Naive thymus-derived CD4-positive, alpha-beta T cell (primary cell): ENCODE measurements at places on chromosomes 11 and 22.

- DNase-seq, result peak; percentile 55
Observed at GRCh38 chr22:38733329-38733723, 22.5 kb downstream of the SUN2 start.

DNA sequence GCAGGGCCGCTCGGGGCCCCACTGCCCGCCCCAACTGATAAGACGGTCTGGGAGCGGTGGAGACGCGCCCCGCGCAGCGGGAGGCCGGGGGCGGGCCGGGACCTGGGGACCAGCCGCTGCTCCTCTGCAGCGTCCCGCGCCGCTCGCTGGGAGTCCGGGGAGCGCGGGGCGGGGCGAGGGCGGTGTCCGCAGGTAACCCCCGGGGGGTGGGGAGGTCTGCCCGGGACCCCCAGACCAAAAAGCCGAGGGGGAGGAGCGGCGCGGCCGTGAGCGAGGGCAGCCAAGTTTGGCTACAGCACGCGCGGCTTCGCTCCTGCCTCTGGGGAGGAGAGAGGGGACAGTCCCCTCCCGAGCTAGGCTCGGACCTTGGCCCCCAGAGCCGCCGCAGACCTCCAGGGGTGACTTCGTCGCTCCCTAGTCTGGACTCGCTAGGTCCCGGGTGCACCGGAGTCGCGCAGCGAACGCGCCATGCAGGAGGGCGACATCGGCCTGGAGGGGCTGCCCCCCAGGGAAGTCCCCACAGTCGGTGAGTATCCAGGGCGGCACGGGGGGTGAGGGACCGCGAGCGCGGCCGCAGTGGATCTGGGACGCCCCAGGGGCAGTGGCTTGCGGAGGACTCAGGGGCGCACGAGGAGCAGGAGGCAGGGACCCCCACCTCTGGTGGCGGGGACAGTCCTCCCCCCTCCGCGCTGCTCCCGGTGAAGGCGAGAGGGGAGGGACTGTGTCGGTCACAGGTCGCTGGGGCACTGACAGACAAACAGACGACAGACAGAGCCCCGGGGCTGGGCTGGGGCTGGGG is 92.3 kb upstream of the ANO1 start:
- no peak for DNase-seq

DNA sequence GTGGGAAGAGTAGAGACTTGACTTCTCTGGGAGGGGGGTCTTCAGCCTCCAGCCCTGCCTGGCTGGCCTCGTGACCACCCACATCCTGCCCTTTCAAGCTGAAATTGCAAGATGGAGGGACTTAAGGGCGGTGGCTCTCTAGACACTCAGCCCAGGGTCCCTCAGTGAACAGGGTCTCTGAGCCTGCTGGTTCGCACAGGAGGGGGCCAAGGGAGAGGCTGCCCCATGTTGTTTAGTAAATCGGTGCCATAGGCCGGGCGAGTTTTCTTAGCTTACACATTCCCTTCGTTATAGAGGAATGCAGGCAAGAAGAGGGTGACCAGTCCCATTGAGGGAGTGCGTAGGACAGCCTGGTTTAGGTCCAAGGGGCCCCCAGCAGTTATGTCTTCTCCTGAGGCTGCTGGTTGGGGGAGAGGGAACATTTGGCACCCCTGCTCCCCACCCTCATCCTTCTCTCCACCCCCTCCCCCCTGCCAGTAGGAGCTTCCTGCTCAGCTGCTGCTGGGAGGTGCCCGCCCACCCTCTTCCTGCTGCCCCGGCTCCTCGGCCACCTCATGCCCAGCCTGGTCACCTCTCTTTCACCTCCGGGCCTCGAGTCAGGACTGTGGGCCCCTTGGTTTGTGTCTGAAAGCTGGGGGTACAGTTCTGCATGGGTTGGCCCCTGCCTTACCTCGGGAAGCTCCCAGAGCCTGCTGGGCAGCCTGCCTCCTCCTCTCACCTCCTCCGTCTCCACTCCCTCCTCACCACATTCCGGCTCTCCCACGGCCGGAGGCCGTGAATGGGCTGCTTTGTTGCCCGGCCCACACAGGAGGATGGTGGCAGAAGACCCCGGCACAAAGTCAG is 3.9 kb downstream of the FRMD8 start:
- DNase-seq, result no peak

DNA sequence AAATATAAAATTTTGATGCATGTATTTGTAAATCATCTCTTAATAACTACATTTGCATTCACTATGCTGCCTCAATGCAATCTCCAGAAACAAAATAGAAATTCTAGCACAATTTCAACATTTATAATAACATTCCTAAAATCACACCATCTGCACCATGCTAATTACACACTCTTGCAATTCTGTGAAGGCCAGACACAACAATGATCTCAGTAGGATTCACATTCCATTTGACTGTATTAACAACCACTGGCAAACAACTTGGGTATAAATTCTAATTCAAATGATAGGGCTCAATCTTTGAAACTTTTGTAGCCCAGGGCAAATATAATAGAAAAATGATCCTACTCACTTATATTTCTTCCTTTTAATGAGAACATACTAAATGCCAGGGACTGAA is 25.9 kb downstream of the RAB6A start:
- DNase-seq, result no peak

GRCh38 chr11:71987521-71987920 is 11.2 kb upstream of the IL18BP start:
- DNase-seq, result no peak

DNA sequence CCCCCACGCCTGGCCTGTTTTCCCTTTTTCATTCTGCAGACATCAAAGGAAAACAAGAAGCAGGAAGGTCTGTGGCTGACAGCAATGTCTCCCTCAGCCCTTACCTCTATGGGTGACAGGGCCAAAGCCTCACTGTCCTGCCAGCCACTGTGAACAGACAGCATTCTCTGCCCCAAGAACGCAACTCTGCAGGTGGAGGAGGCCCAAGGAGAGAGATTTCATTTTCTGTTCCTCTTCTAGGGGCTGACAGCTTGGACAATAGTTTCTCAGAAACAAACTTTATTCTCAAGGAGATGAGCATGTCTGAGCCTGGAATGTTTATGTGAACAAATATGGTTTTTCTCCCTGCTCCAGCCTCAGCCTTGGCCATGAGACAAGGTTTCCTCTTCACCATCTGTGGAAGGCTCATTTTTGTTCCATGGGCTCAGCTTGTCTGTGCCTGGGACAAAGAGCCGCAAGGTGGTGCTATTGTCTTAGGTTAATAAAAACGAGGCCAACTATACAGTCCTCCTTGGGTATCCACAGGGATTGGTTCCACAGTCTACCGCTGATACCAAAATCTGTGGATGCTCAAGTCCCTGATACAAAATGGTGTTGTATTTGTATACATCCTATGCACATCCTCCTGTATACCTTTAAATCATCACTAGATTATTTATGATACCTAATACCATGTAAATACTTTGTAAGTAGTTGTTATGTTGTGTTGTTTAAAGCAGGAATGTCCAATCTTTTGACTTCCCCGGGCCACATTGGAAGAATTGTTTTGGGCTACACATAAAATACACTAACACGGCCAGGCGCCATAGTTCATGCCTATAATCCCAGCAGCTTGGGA is 5.8 kb downstream of the PIWIL3 start:
- DNase-seq, result no peak

DNA sequence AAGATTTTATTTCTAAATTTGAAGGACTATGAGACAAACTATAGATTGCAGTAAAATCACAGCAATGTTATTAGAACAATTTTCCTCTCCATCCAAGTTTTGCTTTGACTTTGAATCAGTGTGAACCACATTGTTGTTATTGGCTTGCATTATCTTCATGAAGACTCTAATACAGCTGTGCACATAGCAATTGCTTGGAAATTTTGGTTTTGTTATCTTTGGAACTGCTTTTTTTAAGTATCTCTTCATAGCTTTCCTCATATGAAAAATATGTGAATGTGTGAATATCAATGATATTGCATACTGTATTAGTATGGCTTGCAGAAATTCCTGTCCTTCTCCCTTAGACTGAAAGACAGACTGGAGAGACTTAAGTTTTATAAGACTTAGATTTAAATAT is 666.6 kb downstream of the LUZP2 start:
- no peak for DNase-seq

- DNase-seq, result no peak
Observed at GRCh38 chr11:115716080-115716479, 211.9 kb upstream of the CADM1 start.

DNA sequence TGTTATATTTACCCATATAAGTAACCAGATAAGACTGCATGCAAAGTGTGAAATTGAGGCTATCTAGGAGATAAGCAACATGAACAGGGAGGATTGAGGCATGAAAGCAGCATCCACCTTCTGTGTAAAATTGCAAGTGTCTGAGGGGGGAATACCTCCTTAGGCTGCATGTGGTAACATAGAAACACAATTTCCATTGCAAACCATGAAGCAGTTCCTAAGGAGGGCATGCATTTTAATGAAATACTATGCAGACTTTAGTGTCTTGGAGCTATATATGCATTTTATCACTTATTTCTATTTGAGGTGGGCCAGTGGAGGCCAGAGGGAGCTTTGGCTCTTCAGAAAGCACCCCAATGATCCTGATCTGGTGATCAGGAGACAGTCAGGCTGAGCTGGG is 160.2 kb downstream of the C11orf91 start:
- no peak for DNase-seq

GRCh38 chr22:46389081-46389480 is 53.6 kb downstream of the TRMU start:
- no peak for DNase-seq

DNA sequence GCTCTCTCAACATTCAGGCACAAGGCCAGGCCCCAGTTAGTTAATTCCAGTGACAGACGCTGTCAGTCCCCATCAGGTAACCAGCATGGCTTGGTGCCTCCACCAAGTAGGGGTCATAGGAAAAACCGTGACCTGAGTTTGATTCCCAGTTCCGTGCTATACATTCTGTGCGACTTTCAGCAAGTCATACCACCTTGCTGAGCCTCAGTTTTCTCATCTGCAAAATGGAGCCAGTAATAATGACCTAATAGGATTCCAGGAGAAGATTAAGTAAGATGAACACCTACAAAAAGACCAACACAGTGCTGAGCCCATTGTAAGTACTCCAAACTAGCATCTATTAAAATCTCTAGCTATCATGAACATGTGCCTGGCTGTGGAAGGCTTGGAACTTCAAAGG is 24.8 kb upstream of the LRRC55 start:
- no peak for DNase-seq

GRCh38 chr22:29553351-29554224 is at the start of gene THOC5:
Gene THOC5, minus strand, starts transcription at chr22:29553757. Its CDS starts 4,610 bp downstream, at chr22:29549147.
- DNase-seq, result peak; percentile 83

DNA sequence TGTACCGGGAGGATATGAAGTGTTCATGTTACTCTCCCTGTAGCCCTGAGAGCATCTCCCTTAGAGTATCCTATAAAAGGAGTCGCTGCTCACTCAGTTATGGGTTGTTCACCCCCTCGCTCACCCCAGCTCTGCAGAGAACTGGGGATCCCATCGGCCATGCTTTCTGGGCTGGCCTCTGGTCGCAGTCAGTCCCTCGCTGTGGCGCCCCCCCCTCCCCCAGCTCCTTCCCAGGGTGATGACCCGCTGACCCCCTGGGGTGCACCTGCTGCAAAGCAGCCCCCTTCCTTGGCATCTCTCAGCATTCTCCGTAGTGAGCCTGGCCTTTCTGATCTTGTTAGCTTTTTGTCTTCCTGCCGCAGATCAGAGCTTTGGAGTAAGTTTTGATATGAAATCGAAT is 10.3 kb upstream of the PARVG start:
- DNase-seq, result no peak

DNA sequence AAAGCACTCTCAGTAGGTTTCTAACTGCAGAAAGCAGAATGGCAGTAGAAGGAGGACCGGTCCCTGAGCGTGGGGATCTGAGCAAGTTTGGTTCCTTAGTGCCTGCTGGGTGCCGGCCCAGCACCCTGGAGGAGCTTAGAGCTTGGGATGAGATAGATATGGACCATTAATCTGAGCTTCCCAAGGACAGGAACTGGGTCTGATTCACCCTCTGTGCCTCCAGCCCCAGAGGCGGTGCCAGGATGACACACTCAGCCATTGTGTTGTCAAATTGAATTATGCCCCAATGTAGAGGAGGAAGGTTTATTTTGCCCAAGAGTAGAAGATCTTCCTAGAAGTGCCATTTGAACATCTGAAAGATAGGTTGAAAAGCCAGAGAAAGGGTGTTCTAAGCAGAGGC is 4.3 kb downstream of the ZC3H7B start:
- no peak for DNase-seq

DNA sequence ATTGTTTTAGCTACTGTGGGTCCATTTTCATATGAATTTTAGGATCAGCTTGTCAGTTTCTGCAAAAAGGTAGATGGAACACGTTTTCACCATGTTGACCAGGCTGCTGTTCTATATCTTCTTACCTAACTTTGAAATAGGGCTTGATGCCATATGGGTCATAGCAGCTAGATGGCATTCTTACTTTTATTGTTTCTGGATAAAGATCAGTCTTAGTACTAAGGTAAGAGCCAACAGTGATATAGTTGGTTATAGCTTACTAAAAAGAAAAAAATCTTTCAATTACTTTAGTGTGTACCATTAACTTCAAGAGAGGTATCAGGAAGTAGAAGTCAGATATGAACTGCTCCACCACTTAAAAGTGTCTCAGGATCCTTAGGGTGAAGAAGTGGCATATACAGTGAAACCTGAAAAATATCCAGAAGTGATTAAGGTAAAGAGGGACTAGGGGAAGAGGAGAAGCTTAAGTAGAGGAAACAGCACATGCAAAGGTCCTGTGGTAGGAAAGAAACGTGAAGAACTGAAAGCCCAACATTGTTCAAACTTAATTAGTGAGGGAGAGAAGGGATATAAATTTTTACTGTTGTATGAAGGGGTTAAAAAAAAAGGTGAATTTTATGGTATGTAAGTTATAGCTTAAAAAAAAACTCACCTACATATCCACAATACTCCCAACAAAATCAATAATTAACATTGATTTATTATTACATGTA is 59.9 kb upstream of the B3GNT6 start:
- no peak for DNase-seq

DNA sequence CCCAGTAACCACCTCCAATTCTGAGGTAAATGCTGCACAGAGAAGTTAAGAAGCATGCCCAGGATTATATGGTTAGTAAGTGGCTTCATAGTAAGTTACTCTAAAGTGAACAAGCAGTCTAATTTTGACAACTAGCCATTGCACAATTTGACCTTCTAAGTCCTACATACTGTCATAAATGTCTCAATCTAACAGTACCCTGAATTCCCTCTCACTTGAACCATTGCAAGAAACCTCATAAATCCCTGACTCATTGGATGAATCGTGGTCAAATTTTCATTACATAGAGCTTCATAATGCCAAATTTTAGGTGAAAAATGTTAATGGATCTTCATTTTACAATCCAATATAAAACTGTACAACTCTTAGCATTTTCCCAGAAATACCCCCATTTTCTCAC is 217.3 kb upstream of the GRIA4 start:
- no peak for DNase-seq

GRCh38 chr11:13487661-13488030 is 8.2 kb downstream of the PTH start:
- peak; percentile 14 for DNase-seq

DNA sequence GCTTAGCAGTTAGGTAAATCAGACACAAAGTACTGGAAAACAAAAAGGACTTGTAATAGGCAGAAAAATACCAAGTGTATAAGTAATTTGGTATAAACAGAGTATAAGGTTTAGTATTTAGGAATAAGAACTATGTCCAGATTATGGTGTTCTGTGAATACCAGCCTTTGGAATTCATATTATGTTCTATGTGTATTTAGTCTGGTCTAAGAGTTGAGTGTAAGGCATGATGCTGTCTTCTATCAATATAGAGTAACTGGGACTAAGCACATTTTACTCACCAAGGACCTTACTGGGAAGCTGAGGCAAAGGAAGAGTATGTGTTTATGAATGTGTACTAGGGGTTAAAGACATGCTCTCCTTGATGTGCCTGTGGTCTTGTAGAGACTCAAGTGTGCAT is 9.5 kb downstream of the SDHD start:
- DNase-seq, result no peak
